Stimulated activated CD8-positive, alpha-beta memory T cell treated with anti-CD3 and anti-CD28 coated beads, Interleukin-15, amount 100 ng/mL, for 4 hours (primary cell): ENCODE measurements at places on chromosomes 1 and 21.

- DNase-seq, result no peak
Observed at GRCh38 chr1:79364896-79365295, 358.4 kb upstream of the ADGRL4 start.

DNA sequence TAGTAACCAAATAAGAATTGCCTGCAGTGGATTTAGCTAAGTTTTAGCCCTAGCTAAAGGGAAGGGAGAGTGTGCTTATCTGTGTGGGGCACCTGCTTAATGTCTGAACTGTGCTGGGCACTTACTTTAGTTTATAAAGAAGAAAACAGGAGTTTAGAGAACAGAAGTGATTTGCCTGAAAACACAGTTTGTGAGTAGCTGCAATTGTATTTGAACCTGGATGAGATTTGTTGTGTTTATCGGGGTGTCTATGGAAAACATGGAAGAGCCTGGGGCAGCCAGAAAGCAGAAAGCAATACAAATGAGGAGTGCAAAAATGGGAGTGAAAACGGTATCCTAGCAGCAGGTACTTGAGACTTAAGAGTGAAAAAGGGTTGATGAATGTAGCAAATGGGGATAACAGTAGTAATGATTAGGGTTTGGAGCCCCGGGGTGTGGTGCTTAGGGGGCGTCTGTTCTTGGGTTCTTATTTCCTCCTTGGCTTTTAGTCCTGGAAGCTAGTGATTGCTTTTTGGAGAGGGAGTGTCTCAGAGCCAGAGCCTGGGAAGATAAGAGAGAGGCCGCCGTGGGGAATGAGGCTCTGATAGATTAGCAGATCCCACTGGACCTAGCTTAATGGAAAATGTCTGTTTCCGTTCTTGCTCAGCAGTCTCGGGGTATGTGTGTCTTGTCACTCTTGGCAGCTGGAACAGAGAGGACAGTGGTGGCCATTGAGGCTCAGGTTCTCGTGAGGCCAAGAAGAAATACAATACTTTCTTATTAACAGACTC is 5.6 kb downstream of the PRCC start:
- no peak for DNase-seq

GRCh38 chr1:228990906-228991569 is 255.8 kb downstream of the RHOU start:
- DNase-seq, result no peak

DNA sequence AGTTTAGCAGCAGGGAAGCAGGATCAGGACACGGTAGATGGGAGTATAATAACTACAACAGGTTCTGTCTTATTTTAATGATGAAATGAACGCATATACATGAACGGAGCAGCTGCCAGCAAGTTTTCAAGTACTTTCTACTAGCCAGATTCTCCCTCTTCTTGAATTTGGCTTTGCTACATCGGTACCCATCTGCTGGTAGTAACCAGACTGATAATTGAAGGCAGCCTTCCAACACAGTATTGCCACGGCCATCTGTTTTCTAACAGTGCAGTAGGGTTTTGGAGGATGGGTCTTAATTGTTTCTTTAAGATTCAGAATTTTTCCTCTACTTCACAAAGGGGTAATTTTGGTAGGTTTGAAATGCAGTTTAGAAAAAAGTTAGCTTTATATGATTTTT is 33.4 kb downstream of the CENPF start:
- no peak for DNase-seq

DNA sequence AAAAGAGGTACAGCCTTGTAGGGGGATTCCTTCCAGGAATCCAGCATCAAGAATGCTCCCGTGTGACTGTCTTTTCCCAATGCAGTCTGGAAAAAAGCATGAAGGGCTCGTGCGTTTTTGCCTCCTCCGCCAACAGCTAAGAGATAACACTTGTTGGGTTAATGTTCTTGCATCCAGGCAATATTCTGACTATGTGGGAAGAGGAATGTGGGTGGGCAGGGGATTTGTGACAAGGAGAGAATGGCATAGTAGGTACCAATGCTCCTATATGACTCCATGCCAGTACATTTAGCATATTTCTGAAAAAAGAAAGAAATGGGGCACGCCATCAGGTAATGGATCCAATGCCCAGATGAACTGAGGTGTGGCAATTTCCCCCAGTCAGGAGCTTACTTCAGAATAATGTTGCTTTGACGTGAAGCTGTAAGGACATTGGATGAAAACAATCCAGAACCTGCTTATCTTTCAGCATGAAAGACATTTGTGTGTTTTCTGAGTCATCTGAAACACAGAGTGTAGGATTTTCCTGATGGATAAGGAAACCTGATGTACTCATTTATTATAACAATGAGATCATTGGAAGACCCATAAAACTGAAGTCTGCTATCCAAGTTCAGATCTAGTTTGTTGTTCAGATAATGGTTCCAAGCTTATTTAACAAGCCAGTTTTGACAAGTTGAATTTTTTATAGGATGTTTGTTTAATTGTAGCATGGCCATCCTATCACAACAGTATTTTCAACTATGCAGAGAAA is 105.5 kb downstream of the LYPLAL1 start:
- DNase-seq, result no peak

GRCh38 chr1:178121883-178122282 is 28.0 kb downstream of the RASAL2 start:
- DNase-seq, result no peak

- DNase-seq, result no peak
Observed at GRCh38 chr1:150484861-150485260, 2.4 kb upstream of the TARS2 start.

DNA sequence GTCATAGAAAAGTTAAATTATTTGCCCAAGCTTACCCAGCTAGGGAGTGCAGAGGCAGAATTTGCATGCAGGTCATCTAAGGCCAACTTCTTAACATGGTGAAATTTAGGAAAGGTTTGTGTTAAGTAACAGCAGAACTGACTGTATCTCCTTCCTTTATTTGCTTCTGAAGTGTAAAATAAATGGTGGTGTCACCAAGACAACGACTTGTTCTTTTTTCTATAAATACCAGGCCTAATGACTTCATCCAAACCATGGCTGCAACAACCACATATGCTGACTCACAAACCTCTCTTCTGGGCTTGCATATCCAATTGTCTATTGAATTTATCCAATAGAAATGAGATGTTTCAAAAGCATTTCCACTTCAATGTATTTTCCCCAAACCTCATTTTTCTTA is 19.1 kb downstream of the COL24A1 start:
- no peak for DNase-seq

DNA sequence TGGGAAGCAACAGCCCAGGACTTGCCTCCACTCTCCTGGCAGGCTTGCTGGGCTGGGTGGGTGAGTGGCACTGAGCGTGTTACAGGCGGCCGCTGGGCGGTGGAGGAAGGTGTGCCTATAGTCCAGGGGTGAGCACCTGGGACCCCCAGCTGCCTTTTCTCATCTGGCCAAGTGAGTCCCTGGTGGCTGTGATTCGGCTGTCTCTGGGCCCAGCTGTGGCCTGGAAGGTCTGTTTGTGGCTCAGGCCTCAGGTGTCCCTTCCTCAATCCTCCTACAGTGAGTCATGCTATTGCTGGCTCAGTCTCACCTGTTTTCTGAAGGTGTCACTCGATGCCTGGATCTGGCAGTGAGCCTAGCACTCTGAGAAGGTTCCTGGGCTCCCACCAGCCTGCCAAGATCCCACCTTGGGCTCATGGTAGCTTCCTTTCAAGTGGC is 564.2 kb downstream of the PTPRU start:
- no peak for DNase-seq
